ENCODE measurements at places on chromosomes 7 and 10.

DNA sequence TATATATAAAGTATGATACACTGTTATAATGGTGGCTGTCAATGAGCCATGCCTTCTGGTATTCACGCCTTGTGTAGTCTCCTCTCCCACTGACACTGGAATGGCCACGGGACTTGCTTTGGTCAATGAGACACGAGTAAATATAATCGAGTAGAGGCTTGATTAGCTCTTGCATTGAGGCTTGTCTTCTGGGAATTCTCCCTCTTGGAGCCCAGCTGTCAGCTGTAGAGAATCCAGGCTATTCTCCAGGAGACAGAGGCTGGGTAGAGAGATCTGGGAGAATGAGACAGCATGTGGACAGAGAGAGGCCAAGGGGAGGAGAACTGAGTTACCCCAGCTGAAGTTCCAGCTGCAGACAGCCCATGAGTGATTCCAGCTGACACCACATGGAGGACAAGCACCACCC lies 25.2 kb upstream of the PLCE1 start:
- DNase-seq, result no peak

DNA sequence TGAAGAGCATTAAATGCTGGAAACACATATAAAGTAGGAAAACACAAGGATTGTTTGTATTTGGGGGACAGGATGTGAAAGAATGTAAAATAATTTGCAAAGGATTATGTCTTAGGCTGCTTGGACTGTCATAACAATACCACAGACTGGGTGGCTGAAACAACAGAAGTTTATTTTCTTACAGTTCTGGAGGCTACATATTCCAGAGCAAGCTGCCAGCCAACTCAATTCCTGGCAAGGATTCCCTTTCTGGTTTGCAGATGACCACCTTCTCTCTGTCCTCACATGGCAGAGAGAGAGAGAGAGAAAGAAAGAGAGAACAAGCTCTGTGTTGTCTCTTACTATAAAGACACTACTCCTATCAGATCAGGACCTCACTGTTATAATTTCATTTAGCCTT lies 8.8 kb upstream of the LAMB4 start:
- DNase-seq, result no peak

GRCh38 chr7:3156508-3156907 lies 112.8 kb upstream of the CARD11 start:
- DNase-seq, result no peak

DNA sequence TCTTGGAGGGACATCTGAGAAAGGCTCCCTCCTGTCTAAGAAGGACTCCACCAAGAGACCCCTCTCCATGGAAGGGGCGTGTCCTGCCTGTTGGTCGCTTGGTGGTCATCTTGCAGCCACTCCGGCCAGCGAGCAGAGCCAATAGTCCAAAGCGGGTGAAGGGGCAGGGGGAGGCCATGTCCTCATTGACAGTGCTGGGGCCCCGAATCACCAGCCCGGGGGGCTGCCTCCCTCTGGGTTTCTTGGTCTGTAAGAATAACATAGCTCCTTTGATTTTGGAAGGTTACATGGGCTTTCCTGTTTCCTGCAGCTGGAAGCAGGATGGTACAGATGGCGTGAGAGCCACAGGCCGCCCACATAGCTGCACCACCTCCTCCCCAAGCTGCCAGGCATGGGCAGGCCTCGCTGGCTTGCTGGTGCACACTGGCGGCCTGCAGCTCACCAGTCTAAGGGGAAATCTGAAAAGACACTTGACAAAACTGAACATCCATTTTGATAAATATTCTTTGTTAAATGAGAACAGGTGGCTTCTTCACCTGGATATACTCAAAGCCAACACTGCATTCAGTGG lies 105.8 kb downstream of the ARHGAP22 start:
- DNase-seq, result no peak

- peak; percentile 52 for DNase-seq
These were observed 37.2 kb upstream of the CDH23 start for GRCh38 chr10:71359364-71360046.

DNA sequence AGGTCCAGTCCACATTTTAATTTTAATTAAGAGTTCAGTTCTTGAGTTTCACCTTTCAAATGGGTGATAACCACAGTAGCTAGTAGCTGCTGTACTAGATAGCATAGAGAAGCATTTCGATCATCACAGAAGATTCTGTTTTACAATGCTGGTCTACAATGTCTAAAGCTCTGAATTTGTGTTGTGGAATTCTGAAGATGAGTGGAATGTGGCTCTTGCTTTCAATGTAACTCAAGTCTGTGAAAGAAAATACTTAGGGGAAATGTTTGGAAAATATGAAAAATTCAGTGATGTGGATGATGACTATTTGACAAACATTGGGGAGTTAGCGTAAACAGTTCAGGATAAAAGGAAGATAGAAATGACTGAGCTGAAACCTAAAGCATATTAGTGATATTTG lies 139.4 kb downstream of the GNAT3 start:
- DNase-seq, result no peak

GRCh38 chr7:2399848-2400587 lies 3.4 kb upstream of the CHST12 start:
- DNase-seq, result peak; percentile 99

- DNase-seq, result no peak
These were observed 166.7 kb downstream of the DNAJB9 start for GRCh38 chr7:108736221-108736891.

GRCh38 chr10:117543225-117544003 lies 868 bp downstream of the EMX2 start:
- DNase-seq, result no peak

DNA sequence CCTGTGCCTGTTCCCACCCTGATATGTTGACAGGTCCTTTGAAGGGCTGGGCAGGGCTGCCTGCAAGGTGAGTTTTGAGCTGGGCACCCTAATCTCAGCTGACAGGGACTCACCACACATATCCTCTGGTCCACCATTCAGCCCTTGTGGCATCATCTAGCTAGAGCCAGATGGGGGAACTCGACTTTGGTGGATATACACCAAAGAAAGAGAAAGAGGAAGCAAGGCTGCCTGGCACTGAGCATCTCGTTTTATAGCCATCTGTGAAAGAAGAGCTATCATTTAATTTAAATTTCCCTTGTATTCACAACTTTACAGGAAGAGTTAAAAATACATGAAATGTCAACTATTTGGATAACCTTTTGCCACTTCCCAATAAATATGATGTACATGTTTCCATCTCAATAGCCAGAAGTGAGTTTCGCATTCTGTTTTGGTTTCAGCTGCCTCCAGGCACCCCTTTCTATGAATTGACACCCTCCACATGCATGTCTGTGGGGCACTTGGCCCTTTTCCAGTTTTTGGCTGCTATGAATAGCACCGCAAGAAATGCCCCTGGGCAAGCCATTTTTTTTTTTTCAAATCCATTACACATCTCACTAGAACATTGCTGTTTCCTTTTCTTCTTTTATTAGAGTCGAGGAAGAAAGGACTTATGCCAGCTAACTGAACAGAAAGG lies 22.9 kb upstream of the GRB10 start:
- no peak for DNase-seq

DNA sequence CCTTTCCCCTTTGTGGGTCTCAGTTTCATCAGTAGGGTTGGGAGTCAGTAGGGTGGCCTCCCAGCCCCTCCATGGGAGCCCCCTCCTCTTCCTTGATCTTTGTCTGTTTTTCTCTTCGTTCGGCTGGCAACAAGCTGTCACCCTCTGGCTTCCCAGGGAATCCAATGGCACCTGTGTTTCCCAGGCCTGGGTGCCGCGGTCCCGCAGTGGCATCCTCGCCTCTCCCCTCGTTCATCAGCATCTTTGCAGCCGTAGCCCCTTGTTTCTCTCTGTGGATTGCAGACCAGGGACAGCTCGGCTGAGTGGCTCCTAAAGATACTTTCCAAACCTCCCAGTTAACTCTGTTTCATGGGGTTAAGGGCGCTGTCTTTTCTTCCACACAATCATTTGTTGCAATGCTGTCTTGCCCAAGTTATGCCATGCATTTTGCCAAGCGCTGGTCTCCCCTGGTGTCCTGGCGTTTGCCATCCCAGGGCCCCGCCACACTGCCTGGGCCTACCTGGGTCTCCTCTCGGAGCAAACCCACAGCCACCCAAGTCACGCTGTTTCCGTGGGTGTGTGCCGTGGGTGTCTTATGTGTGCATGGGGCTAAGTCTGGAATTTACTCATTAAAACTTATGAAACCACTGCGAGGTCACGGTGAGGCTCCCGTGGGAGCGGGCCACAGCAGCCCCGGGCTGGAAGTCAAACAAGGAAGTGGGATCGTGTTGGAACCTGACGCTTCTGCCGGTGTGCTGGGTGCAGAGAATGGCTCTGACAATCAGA lies 189.4 kb upstream of the SHH start:
- no peak for DNase-seq

- DNase-seq, result no peak
These were observed 453.4 kb upstream of the AKR1E2 start for GRCh38 chr10:4372601-4373000.

- no peak for DNase-seq
These were observed 33.5 kb upstream of the ADAM12 start for GRCh38 chr10:126421756-126422256.

DNA sequence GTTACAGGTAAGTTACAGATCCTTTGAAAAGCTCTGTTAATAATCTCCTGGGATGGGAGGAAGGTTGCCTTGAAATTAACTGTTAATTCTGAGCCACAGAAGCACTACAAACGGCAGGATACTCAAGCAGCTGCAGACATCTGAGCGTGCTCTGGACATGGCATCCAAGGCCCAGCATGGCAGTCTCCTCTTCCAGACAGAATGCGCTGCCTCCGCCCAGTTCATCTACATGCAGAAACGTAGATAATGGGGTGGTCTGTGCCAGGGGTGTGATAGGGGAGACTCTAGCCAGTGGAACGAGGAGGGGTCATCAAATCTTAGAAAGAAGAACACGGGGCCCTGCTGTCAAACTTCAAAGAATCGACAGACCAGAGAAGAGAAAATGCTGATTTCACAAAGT lies 13.8 kb downstream of the VIPR2 start:
- DNase-seq, result no peak

GRCh38 chr10:123681285-123681684 lies 15.1 kb downstream of the GPR26 start:
- DNase-seq, result no peak

GRCh38 chr7:68744036-68744435 lies 854.2 kb upstream of the AUTS2 start:
- no peak for DNase-seq

- no peak for DNase-seq
These were observed 2.2 kb downstream of the GSAP start for GRCh38 chr7:77413861-77414424.

DNA sequence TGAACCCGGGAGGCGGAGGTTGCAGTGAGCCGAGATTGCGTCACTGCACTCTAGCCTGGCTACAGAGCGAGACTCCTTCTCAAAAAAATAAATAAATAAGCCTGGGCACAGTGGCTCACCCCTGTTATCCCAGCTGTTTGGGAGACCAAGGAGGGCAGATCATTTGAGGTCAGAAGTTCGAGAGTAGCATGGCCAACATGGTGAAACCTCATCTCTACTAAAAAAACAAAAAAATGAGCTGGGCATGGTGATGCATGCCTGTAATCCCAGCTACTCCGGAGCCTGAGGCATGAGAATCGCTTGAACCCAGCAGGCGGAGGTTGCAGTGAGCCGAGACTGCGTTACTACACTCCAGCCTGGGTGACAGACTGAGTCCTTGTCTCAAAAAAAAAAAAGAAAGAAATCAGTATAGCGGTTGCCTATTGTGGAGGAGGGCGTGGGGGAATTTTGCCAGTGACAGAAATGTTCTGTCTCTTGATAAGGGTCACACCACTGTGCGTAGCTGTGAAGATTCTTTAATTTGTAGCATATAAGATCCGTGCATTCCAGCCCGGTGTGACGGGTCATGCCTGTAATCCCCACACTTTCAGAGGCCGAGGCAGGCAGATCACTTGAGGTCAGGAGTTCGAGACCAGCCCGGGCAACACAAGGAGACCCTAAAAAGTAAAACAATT lies 17.9 kb upstream of the EIF3B start:
- DNase-seq, result no peak

DNA sequence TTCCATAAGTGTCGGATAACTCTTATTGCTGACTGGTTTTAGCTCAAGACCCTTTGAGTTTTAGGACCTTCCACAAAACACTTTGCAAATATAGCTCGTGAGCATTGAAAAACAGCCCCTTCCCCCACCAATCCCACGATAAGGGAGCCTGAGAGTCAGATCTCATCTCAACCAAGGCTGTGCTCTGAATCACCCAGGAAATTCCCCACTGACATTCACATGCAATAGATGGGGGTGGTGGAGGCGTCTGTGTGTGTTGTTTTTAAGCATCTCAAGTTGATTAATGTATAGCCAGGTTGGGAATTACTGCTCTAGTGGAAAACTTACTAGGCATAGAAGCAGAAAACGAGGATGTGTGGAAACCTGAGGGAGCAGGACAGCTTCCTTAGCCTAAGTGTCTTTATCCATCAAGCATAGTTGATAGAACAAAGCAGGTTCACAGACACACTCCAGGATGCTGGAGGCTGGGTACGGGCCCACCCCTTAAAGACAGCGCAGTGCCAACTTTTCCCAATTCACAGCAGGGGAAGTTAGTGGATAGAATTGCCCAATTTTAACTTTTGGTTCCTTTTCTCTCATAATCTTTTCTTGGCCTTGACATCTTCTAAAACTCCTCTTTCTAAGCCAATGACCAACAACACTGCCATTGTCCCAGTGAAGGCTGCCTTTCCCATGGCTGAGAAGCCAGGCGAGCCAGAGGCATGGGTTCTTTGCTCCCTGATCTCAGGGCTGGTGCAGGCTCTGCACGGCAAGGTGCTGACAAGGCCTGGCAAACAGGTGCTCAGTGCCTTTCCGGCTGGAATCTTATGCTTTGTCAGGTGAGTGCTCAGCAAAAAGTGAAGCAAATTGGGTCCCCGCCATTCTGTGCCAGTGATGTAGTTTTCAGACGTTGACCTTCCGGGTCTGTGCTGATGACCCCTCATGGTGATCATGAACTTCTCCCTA lies 98.5 kb upstream of the INSIG1 start:
- DNase-seq, result no peak

GRCh38 chr7:5696346-5697110 lies 84.9 kb downstream of the RNF216 start:
- no peak for DNase-seq

GRCh38 chr7:35004531-35005095 lies 32.7 kb downstream of the DPY19L1 start:
- DNase-seq, result no peak

DNA sequence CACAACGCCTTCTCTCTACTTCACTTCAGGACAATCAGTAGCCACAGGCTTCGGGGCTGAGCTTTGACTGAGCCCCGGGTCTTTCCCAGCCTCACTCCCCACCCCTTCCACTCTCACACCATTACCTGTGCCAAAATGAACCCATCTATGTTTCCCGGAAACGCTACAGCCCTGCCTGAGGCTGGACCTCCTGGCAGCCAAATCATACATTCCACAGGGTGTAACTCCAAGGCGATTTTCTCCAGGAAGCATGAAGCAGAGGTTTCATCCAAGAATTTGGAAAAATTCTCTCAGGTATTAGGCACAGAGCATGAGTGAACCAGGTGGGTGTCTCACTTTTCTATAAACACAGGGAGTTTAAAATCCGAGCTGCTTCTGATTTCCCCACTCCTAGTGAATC lies 286.3 kb downstream of the TNS3 start:
- DNase-seq, result no peak

- DNase-seq, result no peak
These were observed 647 bp downstream of the ECHS1 start for GRCh38 chr10:133372507-133372906.

GRCh38 chr10:118926441-118926840 lies 103.1 kb upstream of the NANOS1 start:
- no peak for DNase-seq

- no peak for DNase-seq
These were observed 1.2 kb upstream of the EVX1 start for GRCh38 chr7:27241189-27242056.

GRCh38 chr7:100640517-100641440 lies 573 bp downstream of the TFR2 start:
- no peak for DNase-seq

All from HL-60 (cell line).